SK-MEL-5 (cell line): ENCODE measurements at places on chromosomes 12 and 14.
A peak's percentile ranks its signal among the peaks of the same experiment; 100 is the strongest.

DNA sequence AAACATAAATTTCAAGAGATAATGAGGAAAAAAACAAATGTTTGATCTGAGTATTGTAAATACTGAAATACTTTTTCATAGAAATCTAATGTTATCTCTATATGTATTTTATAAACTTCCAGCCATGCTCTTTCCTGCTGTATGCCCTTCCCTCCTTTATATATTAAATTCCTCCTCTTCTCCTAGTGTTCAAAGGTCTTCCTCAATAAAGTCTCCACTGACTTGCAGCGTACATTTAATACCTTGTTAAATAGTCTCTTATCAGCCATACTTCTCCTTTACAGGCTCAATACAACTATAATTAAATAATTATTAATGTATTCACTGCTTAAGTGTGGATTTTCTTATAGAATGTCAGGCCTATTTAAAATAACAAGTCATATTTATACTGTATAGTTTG lies 26.0 kb downstream of the ERGIC2 start:
- no peak for DNase-seq

DNA sequence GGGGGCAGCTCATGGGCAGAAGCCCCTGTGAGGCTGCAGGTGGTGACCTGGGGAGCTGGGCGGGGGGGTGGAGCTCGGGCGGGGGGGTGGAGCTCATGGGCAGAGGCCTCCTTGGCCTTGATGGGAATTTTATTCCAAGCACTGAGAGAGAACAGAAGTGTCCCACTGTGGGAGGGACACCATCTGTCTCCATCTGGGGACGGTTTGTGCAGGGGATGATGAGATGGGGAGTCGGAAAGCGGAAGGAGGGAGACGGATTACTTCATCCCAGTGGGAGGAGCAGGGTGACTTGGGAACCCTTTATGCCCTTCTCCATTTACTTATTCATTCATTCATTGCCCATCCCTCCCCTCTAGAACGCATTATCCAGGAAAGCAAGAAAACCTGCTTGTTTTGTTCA lies 304.7 kb downstream of the ADGRD1 start:
- DNase-seq, result no peak

DNA sequence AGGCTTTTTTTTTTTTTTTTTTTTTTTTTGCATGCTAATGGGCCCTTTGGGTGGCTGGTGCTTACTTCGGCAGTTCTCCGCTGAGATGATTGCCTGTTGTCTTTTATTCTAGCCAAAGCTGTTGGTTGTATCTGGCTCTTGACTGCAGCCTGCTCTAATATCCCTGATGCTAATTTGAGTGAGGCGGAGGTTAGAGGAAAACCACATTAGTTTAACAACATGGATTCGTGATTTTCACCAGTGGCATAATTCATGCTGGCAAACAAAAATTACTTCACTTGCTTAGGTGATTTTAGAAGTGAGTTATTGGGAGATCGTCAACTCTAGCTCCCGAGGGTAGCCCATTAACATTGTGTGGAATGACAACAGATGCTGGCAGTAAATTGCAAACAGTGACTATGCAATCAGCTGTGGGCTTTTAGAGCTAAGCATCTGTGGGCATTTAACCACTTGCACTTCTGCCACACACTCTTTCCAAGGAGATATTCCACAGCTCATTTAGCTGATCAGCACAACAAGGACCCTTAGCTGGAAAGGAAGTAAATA lies 97.6 kb upstream of the ZDHHC17 start:
- DNase-seq, result no peak

GRCh38 chr12:93776581-93777018 lies 99.4 kb downstream of the CRADD start:
- peak; percentile 99 for DNase-seq

DNA sequence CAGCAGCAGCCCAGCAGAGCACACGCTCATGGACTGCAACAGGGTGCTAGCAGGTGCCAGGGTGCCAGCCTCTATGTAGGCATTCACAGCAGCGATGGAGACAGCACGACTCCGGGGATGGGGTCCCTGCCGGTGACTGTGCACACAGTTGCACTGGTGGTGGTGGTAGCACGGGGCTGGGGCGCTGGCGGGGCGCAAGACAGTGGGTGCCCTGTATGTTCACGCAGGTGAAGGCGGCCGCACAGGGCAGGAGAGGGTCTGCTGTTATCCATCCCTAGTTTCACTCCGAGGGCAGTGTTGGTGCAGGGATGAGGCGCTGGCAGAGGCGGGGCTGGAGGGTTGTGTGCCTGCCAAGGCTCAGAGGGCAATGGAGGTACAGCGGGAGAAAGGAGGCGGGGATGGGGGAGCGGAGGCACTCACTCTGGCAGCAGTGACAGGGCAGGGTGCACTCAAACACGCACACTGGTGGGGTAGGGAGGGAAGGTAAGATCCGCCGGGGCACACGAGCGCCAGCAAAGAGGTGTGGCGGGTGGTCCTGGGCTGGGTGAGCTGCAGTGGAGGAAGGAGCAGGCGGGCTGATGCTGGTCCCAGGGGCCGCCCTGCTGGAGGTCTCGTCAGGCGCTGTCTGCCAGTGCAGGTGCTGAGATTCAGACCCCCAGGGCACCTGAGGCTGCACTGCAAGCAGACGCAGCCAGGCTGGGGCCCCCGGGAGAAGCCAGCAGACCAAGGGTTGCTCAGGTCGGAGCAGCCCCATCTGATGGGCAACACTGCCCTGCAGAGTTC lies 76.7 kb downstream of the GALC start:
- no peak for DNase-seq

DNA sequence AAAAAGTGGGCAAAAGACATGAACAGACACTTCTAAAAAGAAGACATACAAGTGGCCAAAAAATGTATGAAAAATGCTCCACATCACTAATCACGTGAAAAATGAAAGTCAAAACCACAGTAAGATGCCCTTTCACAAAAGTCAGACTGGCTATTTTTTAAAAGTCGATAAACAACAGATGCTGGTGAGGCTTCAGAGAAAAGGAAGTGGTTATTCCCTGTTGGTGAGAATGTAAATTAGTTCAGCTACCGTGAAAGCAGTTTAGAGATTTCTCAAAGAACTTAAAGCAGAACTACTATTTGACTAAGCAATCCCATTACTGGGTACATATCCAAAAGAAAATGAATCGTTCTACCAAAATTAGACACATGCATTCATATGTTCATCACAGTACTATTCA lies 237.0 kb downstream of the KIF21A start:
- no peak for DNase-seq

- DNase-seq, result no peak
Measured at GRCh38 chr14:77041881-77042545, 13.5 kb upstream of the IRF2BPL start.

DNA sequence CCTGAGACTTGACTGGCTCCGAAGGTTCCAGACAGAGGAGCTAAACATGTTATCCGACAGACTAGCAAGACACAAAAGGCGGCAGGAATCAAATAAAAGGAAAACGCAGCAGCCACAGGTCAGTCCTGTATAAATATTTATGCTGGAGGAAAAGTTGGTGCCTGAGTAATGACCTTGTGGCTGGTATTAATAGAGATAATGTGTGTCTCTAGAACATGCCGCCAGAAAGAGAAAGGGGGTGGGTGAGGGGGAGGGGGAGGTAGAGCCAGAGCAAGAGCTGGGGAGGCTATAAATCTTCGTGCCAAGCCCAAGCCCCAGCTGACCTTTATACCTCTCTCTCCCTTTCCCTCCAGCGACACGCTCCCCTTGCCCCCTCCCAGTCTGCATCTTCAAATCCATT lies 590.4 kb downstream of the MED13L start:
- no peak for DNase-seq

GRCh38 chr12:87317302-87317701 lies 711.9 kb downstream of the C12orf50 start:
- DNase-seq, result no peak

- DNase-seq, result no peak
Measured at GRCh38 chr14:50785457-50786063, 45.4 kb downstream of the NIN start.

DNA sequence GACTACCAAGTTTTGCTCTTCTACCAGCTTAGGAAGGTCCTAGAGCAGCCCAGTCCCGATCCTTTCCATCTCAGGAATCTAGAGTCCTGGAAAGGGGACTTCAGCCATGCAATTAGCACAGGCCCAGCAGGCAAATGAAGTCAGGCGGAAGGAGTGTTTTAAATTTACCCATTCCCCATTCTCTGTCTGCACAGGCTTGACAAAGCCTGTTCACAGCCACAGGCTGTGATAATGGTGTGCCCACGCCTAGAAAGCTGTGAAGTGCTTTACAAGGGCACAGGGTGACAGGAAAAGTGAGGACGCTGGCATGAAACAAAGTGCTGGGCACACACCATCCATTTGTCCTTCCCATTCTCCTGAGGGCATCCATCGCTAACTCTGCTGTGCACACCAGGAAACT lies 79.0 kb downstream of the PITPNM2 start:
- DNase-seq, result no peak

DNA sequence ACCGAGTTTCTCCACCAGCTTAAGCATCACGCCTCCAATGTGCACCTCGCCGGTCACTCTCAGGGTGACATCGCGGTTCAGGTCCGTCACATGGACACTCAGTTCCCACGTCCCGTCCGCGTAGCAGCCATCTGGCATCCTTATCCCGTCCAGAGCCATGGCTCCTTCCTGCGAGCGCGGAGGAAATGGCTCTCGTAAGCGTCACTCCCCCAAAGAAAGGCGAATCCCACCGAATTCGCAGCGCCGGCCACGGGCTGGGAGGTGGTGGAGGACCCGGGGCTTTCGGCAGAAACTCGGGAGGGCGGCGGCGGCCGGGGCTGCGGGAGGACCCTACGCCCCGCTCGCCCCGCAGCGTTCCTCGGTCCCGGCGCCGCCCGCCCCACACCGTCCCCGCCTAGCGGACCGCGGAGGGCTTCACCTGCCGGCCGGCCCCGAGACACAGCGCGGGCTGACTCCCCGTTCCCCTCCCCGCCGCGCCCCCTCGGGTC lies 396 bp downstream of the FERMT2 start:
- peak; percentile 47 for DNase-seq

DNA sequence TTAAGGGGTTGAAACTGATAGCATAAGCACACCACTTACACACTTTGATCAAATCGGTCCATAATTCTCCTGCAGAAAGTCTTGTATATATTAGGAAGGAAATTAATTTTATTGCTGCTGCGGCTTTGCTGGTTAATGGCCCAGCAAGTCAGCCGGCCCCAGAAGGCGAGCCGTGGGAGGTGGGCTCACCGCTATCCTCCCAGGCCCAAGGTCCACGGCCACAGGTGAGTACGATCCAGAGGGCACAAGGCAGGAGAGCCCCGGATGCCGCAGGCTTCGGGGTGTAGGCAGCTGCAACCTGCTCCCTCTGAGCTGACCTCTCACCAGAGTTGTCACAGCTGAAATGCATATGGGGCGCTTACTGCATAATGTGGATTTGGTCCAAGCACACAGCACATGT lies 165.7 kb downstream of the TBX5 start:
- DNase-seq, result no peak

DNA sequence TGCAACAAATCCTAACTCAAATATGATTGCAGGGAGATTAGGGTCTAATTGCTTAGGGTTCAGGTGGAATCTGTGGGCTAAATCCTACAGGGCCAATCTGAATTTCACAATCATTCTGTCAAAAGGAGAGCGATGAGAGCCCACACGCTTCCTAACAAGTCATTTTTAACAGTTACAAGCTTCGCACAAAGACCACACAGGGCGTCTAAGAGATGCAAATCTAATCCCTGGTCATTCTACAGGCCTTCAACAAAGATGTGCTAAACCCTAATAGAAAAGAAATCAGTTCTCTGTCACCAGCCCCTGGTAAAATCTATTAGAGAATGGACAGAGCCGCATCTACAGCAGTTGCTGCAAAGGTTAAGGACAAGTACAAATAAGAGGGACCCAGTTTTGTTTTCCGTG lies 15.3 kb downstream of the NKX2-1 start:
- DNase-seq, result no peak

DNA sequence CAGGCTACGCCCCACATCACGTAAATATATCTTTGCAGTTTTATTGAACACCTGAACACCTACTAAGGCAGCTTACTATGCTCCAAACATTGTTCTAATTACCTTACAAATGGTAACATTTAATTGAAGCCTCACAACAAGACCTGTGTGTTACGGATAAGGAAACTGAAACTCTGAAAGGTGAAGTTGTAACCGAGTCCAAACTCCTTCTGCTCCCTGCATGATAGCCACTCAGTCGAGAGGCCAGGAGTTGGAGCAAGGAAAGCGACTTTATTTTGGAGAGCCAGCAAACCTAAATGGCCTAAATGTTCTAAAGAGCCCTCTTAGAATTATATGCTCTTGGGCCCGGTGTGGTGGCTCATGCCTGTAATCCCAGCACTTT lies 12.6 kb upstream of the TRPV4 start:
- no peak for DNase-seq

- DNase-seq, result no peak
Measured at GRCh38 chr12:130044991-130045621, 117.2 kb upstream of the FZD10 start.

GRCh38 chr12:116476227-116476822 lies 82.9 kb upstream of the MAP1LC3B2 start:
- no peak for DNase-seq

DNA sequence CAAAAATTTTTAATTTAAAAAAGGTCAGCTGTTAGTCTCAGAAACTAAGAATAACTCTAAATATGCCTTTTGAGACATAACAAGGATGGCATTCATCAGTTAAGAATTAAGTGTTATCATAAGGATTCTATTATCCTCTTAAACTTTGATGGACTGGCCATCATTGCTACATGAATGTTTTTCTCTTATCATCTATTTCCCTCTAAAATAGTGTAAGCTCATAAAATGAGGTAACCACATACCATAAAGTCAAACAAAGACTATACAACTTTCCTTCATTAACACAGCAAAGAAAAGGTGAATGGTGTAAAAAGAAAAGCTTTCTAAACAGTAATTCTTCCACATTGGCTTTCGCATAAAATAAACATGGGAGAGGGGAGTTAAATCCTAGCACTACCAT lies 41.1 kb downstream of the TMTC1 start:
- DNase-seq, result peak; percentile 21

DNA sequence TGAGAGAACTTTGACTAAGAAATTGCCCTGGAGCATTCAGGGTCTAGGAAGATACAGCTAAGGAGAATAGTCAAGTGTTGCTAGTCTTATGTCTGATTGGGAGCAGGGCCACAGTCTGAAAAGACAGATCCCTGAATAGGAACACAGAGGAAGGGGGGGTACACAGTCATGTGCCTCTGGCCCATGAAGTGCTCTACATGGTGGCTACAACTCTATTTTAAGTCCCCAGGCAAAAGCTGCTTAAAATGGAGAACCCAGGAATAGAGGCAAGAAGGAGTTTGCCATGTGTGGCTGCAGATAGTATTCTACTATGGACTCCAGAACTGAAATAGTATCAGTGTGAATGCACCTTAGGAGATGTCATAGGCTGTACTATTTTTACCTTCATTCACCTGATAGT lies 118.0 kb upstream of the NPAS3 start:
- DNase-seq, result no peak

GRCh38 chr12:120474616-120474960 lies 5.0 kb upstream of the SRSF9 start:
- no peak for DNase-seq

GRCh38 chr12:94126067-94126466 lies 22.3 kb upstream of the PLXNC1 start:
- DNase-seq, result no peak

GRCh38 chr14:64407329-64407728 lies 19.2 kb downstream of the MTHFD1 start:
- no peak for DNase-seq

GRCh38 chr12:55742719-55743405 lies at the start of gene GDF11:
TSS of gene GDF11 (plus strand) at chr12:55743122. CDS start at chr12:55743317, 195 bp downstream.
- peak; percentile 76 for DNase-seq

GRCh38 chr12:116018282-116018681 lies 259.2 kb downstream of the MED13L start:
- no peak for DNase-seq
